ENCODE measurements at places on chromosomes 5 and 9.

DNA sequence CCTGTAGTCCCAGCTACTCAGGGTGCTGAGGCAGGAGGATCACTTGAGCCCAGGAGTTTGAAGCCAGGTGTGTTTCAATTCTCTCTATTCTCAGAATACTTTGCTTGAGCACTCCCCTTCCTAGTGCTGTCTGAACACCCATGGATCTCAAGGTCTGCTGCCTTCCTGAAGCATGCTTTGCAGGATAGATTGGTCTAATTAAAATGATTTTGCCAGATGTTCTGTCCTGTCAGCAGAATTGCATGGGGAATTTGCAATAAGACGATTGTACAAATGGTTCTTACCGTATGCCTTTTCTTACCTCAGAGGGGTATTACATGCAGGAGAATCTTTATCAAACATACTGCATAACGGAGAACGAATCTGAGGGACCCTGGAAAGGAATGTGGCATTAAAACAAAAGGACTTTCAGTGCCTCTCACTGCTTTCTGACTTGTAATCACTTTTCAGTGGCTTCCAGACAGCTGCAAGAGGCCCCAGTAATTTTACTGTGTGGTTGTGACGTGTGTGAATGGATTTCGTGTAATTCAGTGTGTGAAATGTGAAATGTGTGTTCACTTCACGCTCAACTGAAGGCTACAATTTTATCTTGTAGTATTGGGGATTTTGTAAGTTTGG is 587.2 kb upstream of the SEMA6A start:
- no peak for DNase-seq

- no peak for DNase-seq
Measured at GRCh38 chr9:136626066-136626725, 36.5 kb upstream of the EGFL7 start.

DNA sequence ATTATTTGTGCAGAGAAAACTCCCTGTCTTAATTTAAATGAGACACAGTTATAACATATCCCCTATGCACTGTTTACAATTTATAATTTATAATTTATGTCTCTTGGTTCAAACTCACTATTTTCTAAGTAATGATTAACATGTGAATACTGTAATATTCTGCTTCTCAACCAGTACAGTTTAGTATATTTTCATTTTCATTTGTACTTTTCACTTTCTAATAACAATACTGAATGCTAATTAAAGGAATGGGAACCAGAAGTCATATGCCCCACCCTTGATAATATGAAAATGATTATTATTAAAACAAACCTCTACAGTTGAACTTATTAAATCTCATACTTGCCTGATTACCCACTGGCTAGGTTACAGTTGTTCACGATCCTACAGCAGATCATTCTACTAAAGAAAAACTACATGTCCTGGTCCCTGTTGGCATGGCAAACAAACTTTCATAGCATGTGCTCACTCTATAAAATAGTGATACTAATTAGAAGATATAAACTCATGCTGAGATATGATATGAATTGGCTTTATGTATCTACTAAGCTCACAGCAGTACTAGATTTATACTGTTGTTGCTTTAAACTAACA is 66.4 kb downstream of the POU5F2 start:
- DNase-seq: no peak

DNA sequence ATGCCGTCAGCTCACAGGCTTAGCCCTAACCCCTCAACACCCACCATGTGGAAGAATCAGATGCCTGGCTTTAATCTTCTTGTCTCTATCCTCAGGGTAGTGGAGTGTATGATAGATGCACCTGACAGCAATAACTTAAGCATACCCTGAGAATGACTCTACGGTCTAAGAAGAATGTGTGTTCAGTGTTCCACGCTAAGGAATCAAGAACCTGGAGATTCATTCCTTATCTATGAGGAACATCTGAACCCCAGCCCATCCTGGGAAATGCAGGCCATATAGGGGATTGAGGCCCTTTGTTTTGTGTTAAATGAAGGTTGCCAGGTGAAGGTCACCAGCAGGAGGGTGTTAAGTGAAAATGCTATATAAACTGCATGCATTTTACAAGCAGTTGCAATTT is 63.0 kb downstream of the KLHL3 start:
- DNase-seq: no peak

DNA sequence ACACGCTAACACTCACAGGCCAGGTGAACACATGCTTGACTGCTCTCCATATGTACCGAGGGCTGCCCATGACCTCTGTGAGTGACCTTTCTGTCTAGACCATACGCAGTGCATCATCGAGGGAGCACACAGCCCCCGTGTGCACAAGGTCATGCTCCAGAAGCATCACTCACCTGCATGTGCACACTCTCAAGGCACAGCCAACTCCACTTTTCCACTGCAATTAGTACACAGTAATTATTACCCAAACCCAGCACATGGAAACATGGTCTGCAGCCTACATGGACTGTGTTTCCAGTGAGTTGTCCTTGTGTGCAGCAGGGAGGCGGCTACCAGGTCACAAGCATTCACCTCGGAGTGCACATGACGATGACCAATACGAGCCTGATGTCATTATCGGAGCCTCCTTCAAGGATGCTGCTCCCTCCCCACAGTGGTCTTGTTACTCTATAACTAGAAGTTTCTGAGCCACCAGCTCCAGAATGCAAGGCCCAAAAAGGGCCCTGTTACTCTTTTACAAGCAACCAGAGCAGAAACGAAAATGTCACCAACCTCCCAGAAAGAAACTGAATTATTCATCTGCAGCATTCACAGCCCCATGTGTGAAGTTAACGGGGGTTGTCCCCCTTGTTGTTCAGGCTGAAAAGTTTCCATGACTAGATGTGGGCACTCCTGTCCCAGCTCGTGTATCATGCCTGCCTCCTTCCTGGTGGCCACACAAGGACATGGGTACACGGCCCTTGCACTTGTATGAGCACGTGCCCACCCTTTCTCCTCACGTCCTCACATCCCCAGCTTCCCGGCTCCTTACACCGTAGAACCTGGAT is 31.2 kb downstream of the SEMA4D start:
- no peak for DNase-seq

- no peak for DNase-seq
Measured at GRCh38 chr5:72183101-72183520, 75.8 kb downstream of the MAP1B start.

DNA sequence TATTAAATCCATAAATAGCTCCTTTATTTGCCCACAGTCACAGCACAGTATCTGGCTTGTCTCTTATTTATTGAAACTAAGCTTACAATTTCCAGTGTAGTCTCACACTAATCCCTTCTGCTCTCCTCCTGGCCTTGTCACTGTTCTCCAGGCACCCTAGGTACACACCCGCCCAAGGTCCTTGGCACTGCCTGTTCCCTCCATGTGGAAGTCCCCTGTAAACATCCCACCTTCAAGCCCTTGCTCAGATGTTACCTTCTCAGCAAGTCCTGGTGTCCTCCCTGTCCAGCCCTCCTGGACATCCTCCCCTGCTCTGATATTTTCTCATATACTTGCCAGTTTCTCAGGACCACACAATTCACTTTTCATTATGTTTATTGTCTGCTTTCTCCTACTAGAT is 44.2 kb upstream of the CFAP157 start:
- no peak for DNase-seq

DNA sequence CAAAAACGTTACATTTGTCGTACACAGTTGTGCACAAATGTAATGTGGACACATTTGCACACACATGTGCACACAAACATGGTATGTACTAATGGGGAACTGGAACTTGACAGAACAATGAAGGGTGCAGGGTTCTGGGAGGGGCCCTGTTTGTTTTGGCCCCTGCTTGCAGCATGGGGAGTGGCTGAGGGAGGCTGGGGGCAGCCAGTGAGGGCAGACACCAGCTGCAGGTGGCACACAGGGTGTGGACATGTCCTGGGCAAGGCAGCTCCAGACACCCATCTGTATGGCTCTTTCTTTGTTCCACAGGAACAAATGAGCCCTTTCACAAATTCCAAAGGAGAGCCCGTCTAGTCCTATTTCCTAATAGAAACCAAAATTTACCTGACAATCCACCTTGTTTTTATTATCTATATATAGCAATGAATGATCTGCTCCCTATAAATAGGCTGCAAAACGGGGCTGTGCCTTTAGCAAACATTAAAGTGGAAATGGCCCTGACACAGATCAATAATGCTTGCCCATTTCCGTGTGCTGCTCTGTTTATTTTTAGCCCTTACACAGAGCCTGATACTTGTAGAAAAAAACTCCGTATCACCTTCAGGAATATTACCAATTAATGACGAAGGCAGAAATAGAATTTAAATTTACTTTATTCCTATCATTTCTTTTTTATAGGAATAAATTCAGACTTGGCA is 26.4 kb downstream of the MARCHF3 start:
- no peak for DNase-seq

GRCh38 chr9:136799854-136800657 is 3.9 kb downstream of the CCDC183 start:
- DNase-seq: peak; percentile 73

DNA sequence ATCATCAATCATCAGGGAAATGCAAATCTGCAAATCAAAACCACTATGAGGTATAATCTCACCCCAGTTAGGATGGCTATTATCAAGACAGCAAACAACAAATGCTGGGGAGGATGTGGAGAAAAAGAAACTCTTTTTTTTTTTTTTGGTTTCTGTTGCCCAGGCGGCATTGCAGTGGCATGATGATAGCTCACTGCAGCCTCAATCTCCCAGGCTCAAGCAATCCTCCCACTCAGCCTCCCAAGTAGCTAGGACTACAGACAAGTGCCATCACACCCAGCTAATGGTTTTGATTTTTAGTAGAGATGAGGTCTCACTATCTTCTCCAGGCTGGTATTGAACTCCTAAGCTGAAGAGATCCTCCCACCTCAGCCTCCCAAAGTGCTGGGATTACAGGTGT is 5.4 kb upstream of the CNTRL start:
- DNase-seq: no peak

DNA sequence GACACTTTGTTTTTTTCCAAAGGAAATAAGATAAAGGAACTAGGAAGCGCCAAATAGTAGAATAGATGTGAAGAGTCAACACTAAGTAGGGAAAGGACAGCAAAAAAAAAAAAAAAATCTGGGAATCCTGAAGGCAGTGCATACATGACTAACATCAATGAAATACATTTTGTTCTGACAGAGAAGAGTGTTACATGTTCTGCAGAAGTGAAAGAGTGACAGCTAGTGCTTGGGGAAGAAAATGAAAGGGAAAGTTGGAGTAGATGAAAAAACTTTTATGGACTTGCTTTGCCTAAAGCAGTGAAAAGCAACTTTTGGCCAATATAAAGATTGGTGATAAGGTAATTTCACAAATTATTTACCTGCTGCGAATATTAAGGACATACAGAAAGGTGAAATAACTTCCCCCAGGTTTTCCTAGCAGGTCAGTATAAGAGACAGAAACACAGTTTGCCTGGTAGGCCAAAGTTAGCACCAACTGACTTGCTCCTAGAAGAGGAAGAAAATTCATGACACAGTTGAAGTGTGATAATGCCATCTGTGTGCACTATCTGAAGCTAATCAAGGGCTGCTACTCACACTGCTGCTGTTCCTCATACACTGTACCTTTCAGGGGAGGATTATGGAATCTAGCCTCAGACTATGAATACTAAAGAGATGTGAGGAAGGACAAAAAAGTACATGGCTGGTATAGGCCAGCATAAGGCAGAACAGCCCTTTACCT is 38.6 kb downstream of the RANBP6 start:
- no peak for DNase-seq

DNA sequence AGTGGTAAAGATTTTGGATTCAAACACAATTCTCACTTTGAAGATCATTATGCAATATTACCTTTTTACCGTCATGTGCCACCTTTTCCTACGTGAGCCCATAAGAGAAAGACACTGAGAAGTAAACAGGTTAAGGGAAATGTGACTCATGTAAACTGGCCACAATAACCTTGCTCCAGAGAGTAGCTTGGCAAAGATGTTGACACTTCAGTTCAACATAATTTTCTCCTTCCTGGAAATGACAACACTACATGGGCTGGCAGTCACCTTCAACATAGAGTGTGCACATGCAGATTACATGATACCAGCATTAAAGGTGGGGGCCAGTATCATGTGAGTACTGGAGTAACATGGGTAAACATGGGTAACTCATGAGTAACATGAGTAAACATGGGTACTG is 141.9 kb downstream of the CDK5RAP2 start:
- no peak for DNase-seq

- DNase-seq: no peak
Measured at GRCh38 chr5:84204772-84205171, 179.9 kb downstream of the EDIL3 start.
